GOT3 (cell line): ENCODE measurements at places on chromosomes 12 and 14.

DNA sequence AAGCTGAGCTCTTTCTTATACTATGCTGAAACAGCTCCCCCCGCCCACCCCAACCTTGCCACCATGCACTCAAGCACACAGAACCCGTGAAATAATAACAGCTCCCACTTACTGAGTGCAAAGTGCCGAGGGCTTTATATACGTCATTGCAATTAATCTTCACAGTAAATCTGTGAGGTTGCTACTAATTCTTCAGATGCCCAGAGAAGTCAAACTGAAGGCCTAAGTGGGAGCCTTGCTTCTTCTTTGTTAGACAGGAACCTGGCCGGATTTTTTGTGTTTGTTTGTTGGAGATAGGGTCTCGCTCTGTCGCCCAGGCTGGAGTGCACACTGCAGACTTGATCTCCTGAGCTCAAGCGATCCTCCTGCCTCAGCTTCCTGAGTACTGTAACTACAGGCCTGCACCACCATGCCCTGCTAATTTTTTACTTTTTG, 34.0 kb downstream of the VCPKMT start:
- no peak for DNase-seq

- no peak for DNase-seq
Measured at GRCh38 chr14:29054119-29054518, 287.5 kb downstream of the FOXG1 start.

GRCh38 chr12:70549340-70550179, 87.7 kb downstream of the PTPRB start:
- no peak for DNase-seq

- no peak for DNase-seq
Measured at GRCh38 chr12:8681129-8681884, 16.5 kb upstream of the RIMKLB start.

DNA sequence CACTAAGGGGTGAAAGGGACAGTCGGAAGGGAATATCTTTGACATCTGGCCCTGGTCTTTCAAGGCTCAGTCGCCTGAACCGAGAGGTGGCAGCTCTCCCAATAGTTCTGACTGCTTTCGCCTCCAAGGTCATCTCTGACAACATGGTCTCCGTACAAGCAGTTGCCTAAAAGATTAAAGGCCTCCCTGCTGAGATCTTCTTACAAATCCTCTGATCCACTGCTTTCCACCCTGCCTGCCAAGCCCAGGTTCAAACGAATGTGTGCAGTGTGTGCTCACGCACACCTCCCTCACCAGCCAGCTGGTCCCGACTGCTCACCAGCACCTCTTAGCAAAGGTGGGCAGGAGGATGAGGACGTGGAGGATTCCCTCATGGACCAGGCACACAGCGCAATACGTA, 10.4 kb downstream of the B4GALNT3 start:
- DNase-seq = no peak

- DNase-seq = no peak
Measured at GRCh38 chr12:124273630-124274029, 21.3 kb upstream of the RFLNA start.

DNA sequence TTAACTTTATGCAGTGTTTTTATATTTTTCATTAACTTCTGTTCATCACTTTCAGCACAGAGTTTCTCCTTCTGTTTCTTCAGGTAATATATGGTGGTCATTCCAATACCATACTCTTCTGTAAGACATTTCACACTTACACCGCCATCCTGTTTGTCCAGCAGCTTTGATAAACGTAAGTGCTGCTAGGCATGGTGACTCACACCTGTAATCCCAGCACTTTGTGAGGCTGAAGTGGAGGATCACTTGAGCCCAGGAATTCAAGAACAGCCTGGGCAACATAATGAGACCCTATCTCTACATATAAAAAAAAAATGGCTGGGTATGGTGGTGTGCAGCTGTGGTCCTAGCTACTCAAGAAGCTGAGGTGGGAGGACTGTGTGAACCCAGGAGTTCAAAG, 55.8 kb downstream of the EXOC5 start:
- no peak for DNase-seq

DNA sequence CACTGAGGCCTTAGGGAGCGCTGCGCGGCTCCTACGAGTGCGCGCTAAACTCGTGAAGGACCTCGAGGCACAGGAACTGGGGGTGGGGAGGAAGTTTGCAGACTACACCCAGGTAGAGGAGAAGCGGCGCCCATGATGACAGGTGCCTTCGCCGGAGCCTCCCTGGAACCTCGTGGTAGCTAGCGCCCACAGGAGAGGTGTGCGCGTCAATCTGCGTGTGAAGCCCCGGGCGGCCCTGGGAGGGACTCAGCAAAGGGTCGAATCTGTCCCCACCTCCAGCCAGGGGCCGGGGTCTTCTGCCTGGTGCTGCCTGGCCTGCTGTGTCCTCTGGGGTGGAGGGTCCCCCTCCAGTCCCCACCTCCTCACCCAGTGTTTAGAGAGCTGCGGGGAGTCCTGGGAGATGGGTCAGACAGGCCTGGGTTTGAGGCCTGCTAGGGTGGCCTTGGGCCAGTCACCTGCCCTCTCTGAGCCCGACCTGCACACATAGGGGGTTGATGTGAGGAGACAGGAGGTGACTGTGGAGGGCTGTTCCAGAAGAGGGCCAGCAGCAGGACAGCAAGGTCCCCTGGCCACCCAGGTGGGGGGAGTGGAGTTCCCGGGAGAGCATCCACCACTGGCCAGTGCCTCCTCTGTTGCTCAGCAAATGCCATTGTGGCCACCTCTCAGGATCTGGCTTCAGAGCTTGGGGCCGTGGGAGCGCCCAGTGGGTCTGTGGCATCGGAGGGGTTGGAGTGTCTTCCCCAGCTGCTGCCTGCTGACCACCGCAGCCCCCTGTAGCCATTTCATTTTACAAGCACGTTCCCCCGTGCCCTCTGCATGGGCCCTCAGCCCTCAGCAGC, 20.2 kb upstream of the KIF26A start:
- DNase-seq = no peak

- DNase-seq = no peak
Measured at GRCh38 chr12:121520586-121521086, 60.2 kb downstream of the KDM2B start.

- no peak for DNase-seq
Measured at GRCh38 chr14:26811756-26812305, 214.0 kb upstream of the NOVA1 start.

DNA sequence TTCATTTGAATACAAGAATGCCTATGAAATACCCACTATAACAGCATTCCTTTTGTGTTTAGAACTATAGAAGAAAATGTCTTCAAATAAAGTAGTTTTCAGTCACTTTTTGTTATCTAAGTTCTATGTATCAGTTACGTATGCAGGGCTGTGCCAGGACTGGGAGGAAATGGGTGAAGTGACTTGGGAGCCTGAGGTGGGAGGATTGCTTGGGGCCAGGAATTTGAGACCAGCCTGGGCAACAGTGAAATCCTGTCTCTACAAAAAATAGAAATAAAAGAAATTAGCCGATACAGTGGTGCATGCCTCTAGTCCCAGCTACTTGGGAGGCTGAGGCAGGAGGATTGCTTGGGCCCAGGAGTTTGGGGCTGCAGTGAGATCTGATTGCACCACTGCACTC, 22.9 kb upstream of the MANSC4 start:
- no peak for DNase-seq

- no peak for DNase-seq
Measured at GRCh38 chr12:1044696-1045095, 53.7 kb downstream of the ERC1 start.

GRCh38 chr12:40262657-40263056, 37.9 kb downstream of the LRRK2 start:
- DNase-seq = no peak

GRCh38 chr14:86788224-86788623, 1204.8 kb downstream of the GALC start:
- no peak for DNase-seq

- no peak for DNase-seq
Measured at GRCh38 chr14:96062506-96062905, 23.3 kb downstream of the C14orf132 start.

DNA sequence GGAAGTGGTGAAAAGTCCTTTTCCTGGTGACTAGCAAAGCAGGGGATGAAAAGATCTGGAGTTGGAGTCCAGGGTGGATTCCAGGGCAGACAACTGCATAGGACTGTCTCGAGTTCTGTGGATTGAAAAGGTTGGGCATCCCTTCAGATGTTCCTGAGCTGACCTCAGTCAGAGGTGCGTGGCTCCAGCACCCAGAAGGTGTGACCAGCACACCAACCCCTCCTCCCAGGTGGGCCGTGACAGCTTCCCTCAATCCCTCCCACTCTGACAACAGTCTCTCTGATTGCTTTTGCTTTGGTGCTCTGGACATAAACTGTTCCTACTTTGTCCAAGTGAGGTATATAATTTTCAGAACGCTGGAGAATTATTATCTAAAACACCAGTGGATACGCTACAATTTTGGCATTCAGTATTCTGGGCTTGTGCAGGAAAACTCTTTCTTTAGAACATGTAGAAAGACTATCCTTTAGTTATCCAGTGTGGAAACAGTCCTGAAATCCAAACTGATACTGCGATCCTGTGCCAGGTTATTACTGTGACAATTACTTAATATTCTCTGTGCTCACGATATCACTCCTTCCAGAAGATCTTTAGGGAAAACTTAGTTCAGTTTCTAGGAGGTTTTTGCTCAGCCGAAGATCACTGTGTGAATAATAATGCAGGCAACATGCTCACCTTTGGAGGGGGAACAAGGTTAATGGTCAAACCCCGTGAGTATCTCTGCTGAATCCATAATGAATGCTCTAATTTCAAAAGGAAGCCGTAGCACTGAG, 87.9 kb downstream of the DAD1 start:
- DNase-seq = no peak

- no peak for DNase-seq
Measured at GRCh38 chr14:90740081-90740480, 76.1 kb downstream of the TTC7B start.

DNA sequence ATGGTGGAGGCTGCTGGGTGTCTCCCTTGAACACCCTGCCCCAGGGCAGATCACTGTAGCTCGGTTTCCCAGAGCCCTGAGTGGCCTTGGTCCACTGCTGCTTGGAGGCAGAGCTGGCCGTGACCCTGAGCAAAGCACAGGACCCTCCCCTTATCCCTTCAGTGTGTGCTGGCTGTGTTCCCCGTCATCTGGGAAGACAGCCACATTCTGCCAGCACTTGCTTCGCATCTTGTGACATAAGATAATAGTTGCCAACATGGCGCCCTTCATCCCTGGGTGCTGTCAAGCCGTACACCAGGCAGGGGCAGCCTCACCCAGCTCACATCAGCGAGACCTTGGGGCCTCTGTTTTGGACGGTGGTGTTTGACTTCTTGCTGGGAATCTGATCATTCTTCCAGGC, 12.1 kb upstream of the ALDH2 start:
- no peak for DNase-seq

DNA sequence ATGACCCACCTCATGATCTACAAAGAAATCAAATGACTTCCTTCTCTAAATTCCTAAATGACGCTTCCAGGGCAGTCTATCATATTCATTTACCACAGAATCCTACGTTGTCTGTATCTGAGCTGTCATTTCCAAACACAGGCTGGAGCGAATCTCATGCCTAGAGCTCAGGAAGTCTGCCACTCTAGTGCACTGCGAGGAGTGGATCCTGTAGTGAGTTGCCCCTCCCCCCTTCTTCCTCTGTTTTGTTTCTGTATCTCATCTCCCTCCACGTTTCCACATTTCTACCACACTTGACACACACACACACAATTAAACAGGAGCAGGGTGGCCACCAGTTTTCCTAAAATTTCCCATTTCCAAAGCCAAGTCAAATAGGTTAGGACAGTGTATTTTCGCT, 415.4 kb upstream of the PRICKLE1 start:
- no peak for DNase-seq

GRCh38 chr14:100612986-100613385, 25.8 kb upstream of the BEGAIN start:
- DNase-seq = no peak

GRCh38 chr14:105980224-105980623, 453.8 kb downstream of the TMEM121 start:
- DNase-seq = no peak

DNA sequence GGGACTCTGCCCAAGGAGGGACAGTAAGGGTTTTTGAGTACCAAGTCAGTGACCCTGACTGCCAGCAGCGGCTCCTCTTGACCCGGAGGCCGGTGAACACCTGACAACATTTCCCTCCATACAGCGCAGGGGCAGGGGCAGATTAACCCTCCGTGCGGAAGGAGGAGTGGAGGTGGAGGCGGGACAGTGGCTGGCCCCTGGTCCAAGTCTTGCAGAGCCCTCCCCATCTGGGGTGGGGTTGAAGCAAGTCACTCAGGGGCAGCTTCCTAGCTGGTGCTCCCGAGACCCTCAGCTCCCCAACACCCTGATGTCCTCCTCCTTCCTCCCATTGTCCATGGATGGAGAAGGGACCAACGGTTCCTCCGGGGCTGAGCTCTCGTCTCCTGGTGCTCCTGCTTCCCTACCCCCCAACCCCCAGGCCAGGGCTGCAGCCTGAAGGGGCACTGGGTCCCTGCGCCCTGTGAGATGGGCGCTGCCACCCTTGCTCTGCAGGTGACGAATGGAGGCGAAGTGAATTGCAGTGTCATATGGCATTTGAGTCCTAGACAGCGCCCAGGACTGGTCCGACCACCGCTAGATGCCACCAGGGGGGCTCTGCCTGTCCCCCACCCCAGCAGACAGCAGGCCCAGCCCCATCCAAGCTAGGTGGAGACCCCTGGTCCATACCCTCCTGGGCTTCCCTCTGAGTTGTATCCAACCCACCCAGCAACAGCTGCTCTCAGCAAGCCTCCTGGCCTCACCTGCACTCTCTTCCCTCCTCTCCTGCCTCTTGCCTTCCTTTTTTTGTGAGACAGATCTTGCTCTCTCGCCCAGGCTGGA, 7.0 kb upstream of the AMN start:
- DNase-seq = no peak

- no peak for DNase-seq
Measured at GRCh38 chr12:5000658-5001385, 42.9 kb upstream of the KCNA5 start.

GRCh38 chr12:89781946-89782550, 73.4 kb upstream of the ATP2B1 start:
- no peak for DNase-seq

- no peak for DNase-seq
Measured at GRCh38 chr14:63650256-63650952, 8.7 kb upstream of the WDR89 start.

DNA sequence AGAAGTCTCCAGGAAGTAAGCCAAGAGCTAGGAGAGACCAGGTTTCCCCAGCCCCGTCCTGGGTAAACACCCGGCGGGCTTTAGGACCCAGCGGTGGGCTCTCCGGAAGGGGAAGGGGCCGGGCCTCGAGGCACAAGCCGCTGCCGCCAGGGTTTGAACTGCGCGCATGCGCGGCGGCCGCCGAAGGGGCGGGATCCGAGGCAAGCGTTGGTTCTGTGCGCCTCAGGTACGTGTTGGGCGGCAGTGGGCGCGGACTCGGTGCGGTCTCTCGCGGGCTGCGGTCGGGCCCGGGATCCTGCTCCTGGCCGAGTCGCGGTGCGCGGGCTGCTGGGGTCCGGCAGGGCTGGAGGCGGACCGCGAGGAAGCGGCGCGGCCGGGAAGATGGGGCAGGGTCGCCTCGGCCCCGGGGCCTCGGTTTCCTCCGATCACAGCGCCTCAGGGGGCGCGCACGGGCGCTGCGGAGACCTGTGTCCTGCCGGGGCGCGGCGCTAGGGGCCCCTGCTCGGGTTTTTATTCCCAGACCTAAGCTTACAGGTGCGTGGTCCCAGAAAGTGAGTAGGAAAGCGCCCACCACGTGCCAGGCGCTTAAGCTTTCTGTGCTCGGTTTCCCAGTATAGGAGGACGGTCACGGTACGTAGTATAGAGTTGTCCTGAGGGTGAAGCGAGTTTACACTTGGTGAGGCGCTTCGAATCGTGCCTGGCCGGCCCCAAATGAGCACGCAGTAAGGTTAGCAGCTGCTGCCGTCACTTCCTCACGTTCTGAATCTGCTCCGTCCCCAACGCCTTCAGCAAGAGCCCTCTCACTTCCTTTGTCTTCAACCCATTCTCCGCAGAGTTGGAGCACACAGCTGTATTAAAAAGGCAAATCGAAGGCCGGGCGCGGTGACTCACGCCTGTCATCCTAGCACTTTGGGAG, at the start of gene TDP1:
TDP1 (plus strand) TSS at position 183 of the 916 bp plus-strand sequence. CDS start 7,188 bp downstream, outside the sequence.
- DNase-seq = peak; percentile 54
